Activated CD8-positive, alpha-beta memory T cell treated with anti-CD3 and anti-CD28 coated beads, Interleukin-2, amount 50 U/mL, for 4 hours (primary cell): ENCODE measurements at places on chromosomes 16 and 17.

DNA sequence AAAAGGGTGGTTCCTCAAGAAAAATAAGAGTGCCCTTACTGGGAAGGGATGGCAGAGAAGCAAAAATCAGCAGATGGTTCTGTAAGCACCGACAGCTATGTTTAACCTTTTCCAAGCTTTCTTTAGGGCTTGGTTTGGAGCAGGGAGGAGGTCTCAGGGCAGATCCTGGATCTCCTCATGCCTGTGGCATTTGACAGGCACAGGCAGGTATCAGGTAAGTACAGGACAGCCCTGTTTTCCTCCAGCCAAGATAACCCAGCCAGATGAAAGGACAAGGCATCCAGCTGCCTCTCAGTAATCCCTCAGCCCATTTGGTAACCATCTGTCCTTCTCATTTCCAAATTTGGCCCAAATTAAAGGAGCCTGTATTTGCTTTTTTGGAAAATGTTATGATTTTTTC is 141.5 kb downstream of the TOX3 start:
- DNase-seq = no peak

GRCh38 chr17:38961413-38961812 is 5.8 kb downstream of the FBXO47 start:
- DNase-seq = no peak

DNA sequence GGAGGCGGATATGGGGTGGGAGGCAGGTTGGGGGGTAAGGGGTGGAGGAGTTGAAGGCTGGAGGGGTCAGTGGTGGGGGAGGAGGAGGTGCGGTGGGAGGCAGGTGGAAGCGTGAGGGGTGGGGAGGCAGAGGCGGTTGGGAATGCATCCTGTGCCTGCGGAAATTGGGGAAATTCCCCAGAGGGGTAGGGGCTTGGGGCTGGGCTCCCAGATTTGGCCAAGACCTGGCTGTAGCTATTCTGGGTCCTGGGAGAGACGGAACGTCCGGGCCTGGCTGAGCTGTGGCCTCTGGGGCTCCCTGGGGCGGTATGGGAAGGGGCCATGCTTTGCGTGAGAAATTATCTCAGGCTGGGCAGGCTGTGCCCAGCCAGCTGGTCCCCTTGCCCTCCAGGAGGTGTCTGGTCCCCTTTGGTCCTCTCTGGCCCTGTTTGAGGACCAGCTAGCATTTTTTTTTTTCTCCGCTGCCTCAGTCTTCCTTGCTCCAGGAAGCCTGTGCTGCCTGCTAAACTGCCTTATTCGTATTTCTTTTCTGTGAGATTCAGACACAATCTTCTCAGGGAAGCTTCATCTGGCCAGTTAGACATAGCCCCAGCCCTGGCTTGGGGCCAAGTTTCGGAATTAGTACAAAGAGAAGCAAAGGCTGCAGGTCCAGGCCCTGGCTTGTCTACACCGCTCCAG is 7.3 kb upstream of the TRPV2 start:
- DNase-seq = no peak

DNA sequence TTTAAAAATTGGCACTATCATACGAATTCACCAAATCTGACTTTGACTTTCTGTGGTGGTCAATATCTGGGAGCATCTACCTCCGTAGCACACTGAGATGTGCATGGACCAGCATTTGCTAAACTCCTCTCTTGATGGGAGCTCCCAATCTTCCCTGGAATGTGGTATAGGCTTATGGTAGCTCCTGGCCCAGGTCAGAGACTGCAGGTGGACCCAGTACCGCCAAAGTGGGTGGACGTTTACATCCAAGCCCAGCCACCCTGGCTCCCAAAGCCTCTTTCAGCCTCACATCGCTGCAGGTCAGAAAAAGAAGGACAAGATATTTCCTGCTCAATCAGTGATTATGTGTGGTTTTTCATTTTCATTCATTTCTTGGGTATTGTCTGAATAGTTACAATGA is 43.1 kb upstream of the NKD1 start:
- DNase-seq = no peak

DNA sequence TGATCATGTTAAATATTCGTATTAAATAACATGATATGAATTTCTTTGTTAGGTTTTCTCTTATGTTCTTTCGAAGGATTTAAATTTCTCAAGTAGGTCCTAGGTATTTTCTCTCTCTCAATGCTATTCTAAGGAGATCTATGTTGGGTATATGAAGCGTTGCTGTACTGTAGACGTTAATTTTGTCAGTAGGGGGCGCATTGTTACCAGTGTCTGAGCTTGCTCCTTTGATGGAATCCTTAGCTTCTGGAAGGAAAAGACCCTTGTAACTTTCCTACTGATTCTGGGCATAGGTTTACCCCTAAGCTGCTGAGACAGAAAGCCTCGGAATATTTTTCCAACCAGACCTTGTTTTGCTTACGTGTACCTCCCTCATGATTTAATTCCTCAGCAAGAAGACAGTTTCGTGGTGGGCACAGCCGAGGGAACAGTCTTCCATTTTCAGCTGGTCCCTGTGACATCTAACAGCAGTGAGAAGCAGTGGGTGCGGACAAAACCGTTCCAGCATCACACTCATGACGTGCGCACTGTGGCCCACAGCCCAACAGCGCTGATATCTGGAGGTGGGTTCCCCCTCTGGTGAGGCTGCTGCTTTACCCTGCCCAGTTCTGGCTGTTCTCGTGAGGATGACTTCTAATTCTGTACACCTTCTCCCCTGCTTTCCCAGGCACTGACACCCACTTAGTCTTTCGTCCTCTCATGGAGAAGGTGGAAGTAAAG is 17.9 kb downstream of the UTP4 start:
- peak; percentile 32 for DNase-seq

DNA sequence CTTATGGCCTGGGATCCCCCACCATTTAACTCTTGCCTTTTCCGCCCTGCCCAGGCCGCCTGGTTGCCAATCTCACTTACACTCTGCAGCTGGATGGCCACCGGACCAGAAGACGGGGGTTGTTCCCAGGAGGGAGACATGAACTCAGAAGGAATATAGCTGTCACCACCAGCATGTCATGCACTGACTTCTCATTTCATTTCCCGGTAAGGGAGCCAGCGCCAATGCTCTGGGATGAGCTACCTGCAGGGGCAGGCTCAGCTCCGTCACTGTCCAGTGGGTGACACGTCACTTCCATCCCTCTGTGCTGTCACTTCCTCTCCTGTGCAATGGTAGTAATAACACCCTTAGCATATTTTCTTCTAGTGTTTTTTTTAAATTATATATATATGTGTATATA is 26.7 kb downstream of the ITGAL start:
- DNase-seq = no peak

- no peak for DNase-seq
Observed at GRCh38 chr17:71399649-71400048, 721.2 kb upstream of the SOX9 start.

- no peak for DNase-seq
Observed at GRCh38 chr17:59878624-59879023, 14.1 kb downstream of the TUBD1 start.

DNA sequence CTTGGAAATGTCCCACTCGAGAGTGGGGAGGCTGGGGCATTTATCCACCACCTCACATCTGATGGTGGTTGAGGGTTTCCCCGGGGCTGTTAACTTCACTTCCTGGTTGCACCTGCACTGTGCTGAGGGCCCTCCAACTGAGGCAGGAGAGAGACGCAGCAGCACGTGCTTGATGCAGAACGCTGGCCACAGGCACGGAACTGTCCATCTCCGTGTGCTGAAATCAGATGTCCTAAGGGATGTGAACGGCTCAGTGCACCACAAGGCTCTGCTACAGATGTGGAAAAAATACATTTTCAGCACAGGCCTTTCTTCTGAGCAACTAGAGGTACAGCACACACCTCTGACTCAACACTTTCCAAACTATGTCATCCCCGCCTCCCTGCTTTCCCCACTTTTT is 114.8 kb upstream of the C16orf82 start:
- no peak for DNase-seq

- no peak for DNase-seq
Observed at GRCh38 chr16:26344240-26344776, 652.5 kb downstream of the HS3ST4 start.

DNA sequence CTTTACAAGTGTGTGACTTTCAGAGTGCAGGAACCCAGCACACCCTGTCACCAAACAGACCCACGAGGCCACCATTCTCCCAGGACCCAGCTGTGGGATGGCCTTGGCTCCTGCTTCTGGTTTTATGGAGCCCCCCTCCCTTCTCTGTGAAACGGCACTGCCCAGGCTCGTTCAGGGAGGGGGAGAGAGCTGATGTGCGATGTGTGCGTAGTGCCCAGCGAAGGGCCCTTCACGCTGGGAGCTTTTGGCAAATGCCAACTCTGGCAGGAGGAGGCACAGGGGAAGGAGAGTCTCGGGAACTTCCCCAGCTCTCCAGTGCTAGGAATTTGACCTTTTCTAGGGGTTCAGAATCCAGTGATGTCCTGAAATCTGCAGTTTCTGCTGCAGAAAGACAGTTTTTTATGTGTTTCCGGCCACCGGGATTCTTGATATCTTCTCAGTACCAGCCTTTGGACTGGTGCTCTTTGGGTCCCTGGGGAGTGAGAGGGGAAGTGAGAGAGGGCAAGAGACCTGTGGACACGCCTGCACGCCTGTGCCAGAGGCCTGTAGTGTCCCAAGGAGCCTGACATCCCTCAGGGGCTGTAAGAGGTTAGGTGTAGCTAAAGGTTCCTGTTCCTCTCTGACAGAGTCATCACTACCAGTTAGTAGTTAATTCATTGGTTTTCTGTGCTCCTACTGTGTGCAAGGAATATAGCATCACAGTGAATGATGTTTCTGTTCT is 45.1 kb downstream of the CMIP start:
- no peak for DNase-seq

DNA sequence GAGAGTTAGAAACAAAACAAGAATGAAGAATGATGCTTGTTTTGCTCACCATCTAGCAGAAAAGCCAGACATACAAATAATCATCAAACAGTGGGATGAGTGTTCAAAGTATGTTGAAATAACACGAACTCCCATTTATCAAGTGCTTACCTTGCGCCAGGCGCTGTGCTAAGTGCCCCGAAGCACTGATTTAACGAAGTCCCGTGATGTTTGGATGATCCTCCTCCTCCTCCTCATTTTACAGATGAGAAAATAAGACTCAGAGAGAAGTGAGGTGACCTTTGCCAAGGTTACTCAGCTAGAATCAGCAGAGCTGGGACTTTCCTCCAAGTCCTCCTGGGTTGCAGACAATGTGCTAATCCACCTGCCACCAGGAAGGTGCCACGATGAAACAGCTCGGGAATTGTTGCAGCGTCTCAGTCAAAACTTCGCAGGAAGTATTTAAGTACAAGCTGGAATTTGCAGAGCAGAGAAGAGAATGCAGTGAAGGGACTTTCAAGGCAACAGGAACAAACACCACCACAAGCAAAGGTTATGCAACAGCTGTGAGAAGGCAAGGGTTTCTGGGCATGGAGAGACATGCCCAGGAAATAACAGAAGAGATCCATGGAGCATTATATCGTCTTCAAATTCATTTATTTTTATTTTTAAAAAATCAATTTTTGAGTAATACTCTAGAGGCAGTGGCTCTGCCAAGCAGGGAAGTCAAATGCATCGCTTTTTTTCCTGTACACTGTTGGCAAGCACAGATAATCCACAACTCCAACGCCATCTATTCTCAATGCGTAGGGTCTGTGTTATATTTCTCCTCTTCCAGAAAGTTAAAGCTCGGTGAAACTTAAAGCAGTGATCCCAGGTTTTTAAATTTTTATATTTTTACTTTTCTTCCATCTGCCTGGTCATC is 11.1 kb downstream of the PRCD start:
- no peak for DNase-seq
